Retinal pigment epithelial cell (primary cell): ENCODE measurements at places on chromosomes 5 and 9.

GRCh38 chr5:123671042-123671441, 159.1 kb downstream of the CSNK1G3 start:
- DNase-seq: no peak

- DNase-seq: no peak
These were observed 198.3 kb downstream of the KCTD16 start for GRCh38 chr5:144369006-144369405.

GRCh38 chr5:87231037-87231808, 36.5 kb upstream of the RASA1 start:
- DNase-seq: peak; percentile 24

DNA sequence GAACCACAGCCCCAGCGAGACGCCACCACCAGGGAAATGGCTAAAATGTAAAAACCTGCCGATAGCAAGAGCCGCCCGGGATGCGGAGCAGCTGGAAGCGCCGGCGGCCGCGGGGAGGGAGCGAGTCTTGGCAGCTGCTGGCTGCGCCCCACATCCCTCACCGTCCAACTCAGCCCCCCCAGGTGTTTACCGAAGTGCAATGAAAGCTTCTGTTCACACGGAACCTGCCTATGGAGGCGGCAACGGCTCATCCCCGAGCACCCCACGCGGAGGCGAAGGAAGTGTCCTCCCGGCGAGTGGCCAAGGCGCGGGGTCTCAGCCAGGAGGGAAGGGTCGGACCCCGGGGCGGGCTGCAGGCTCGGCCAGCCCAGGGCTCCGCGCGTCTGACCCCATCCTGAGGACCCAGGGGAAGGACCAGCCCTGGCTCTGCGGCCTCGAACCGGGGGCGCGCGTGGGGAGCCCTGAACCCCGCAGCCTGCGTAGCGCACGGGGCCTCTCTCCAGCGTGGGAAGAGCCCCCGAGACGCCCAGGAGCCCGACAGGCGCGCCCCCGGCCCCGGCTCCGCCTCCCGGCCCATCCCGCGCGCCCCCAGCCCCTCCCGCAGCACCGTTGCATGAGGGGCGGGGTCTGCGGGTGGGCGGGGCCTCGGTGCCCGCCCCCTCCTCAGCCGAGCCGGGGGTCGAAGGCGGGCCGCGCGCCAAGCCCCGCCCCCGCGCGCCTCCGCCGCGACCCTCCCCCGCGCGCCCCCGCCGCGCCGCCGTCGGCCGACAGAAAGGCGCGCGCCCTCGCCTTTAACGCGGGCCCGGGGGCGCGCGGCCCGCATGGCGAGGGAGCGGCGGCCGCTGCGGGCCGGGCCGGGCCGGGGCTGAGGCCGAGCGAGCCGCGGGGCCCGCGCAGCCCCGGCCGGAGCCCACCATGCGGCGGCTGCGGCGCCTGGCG, at the start of gene DIPK1B:
Gene DIPK1B, plus strand, starts transcription at position 822 of the 939 bp plus-strand sequence. Its CDS starts 94 bp downstream, at position 916.
- no peak for DNase-seq

- peak; percentile 42 for DNase-seq
These were observed 215.0 kb downstream of the CNTLN start for GRCh38 chr9:17349831-17350230.

GRCh38 chr5:51181208-51181894, 201.9 kb upstream of the ISL1 start:
- DNase-seq: no peak

- no peak for DNase-seq
These were observed 146.6 kb downstream of the ADAMTS12 start for GRCh38 chr5:33745101-33745770.

DNA sequence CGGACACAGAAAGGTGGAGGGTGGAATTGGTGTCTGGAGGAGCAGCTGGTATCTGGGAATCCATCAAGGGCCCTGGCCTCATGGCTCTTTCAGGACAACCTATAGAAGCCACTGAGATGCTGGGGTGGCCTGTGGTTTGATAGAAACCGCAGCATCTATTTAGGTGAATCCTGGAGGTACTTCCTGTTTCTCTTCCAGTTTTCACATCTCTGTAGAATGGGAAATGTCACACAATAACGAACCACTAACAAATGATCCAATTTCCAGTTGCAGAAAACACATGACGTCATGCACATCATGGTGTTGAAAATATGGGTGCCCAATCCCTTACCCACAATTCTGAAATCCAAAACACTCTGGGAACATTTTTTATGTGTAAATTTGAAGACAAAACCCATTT, 52.2 kb downstream of the ROPN1L start:
- no peak for DNase-seq

GRCh38 chr5:93192683-93193082, 388.3 kb downstream of the NR2F1-AS1 start:
- DNase-seq: no peak

DNA sequence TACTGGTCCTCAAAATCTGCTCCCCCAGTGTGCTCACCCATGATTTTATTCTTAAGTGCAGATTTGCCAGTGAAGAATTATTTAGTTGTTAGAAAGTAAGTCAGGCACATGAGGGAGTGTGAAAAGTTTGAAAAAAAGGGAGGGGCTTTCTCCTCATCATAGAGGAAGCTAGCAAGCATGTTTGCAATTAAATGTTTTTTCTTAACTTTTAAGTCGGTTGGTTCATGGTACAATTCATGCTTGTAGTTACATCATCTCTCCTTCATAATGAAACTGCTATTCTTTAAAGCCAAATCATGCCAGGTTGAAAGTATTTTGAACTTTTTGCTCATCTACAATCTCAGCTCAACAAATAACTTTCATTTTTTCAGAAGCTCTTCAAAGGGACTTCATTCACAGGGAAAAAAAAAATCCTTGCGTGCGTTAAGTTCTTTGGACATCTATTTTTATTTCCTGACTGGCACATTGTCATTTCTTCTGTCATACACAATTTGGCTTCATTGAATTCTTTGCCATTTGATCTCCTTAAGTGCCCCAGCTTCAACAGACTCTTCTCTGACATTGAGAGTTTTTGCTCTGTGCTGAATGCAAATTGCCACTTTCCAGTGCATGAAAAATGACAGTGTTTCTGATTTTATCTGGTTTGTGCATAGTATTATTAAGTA, 456.9 kb downstream of the TMEM232 start:
- no peak for DNase-seq

DNA sequence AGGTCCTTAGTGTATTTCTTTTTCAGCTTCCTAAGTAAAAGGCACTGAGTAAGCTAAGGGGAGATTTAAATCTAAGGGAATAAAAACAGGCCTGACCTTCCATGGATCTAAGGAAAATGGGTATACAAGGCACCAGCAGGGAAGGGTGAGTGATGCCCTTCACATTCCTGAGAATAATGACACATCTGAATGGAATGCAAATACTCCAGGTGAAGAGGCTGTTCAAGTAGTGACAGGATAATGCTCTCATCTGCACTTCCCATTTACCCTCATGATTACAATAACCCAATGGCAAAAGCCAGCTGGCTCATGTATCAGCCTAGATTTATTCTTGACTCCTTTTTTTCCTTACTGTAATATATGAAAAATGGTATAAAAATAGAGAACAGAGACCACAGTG, 216.2 kb upstream of the ACTBL2 start:
- no peak for DNase-seq

DNA sequence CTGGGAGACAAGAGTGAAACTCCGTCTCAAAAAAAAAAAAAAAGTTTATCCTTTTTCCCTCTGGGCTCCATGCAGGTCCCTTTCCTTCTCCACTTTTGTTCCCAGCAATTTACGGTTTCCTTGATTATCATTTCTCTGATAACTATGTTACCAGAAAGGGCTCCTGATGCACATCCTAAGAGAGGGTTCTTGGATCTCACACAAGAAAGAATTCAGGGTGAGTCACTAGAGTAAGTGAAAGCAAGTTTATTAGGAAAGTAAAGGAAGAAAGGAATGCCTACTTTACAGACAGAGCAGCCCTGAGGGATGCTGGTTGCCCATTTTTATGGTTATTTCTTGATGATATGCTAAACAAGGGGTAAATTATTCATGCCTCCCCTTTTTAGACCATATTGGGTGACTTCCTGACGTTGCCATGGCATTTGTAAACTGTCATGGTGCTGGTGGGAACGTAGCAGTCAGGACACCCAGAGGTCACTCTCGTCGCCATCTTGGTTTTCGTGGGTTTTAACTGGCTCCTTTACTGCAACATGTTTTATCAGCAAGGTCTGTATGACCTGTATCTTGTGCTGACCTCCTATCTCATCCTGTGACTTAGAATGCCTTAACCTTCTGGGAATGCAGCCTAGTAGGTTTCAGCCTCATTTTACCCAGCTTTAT, 13.5 kb upstream of the MELK start:
- no peak for DNase-seq

GRCh38 chr5:151897896-151898295, 26.8 kb downstream of the GLRA1 start:
- DNase-seq: no peak

- no peak for DNase-seq
These were observed 86.8 kb downstream of the ZNF622 start for GRCh38 chr5:16378762-16379161.

DNA sequence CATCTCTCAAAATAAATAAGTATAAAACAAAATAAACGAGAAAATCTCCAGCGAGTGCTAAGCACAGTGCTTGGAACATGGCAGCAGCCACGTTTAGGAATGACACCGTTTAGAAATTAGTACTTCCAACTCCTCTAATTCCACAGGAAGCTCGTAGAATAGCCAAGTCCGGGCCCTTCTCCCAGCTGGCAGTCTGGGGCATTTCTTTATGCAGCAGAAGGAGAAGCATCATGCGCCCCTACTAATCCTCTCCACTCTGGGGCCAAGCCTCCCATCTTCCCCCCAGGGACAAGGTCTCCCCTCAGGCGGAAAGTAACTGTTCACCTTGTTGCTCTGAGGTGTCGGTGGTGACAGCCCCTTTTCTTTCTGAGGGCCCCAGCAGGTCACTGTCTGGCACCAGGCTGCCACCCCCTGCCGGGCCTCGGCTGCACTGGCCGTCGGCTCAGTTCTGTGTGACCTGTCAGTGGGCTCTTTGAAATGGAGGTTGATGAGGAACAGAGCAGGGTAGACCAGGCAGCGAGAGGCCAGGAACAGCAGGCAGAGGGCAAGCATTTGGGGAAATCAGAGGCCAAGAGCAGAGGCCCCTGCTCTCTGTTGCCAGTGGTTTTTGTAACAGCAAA, 113.5 kb upstream of the WWC1 start:
- DNase-seq: no peak

DNA sequence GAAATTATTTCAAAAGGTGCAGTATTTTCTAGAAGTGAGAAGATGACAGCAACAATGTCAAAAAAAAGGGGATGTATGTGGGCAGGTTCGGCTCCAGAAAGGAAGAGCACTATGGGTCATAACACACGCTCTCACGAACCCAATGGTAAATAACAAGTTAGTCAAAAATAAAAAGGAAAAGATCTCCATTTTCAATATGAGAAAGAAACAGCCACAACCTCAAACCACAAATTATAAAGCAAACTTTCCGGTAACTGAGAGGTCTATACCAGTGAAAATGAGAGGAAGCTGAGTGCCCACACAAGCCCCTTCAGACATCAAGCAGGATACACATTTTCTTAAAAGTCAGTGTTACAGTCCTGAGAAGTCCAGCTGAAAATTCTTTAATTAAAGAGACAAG, 398.5 kb upstream of the RPS23 start:
- DNase-seq: no peak

- no peak for DNase-seq
These were observed 183.2 kb upstream of the TUSC1 start for GRCh38 chr9:25861421-25861820.

DNA sequence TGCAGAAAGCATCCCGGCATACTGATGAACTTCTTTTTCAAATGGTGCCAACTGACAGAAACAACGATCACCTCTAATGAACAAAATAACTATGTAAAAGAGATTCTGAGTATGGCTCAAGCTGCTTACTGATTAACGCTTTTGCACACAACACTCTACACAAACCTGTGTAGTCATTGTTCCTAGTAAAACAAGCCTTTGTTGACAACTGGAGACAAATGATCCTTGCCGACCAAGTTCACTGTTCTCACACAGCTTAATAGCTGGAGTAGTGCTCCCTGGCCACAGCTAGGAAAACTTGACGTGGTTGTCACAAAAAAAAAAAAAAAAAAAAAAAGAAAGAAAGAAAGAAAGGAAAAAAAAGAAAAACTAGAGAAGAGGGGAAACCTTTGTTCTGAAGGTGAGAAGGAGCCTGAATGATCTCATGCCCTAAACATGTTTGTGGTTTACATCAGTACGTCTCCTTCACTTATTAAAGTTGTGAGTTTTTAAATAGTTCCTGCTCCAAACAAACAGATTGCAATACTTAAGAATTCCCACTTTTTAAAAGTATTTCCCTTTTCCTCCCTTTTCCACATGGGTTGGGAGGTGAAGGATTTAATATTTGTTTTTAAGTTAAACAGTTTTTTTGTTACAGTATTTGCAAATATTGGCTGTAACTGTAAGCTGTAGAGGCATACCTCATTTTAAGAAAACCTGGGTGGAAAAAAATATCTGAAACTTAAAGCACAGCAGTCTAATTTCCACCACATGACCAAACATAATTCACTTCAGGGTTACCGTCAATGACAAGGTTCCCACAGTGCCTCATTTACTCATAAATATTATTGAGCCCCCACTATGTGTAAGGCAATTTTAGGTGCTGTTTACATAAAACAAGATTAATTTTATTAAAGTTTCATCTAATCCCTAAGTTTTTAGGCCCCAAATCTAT, 63.7 kb downstream of the GLIS3 start:
- DNase-seq: peak; percentile 91

DNA sequence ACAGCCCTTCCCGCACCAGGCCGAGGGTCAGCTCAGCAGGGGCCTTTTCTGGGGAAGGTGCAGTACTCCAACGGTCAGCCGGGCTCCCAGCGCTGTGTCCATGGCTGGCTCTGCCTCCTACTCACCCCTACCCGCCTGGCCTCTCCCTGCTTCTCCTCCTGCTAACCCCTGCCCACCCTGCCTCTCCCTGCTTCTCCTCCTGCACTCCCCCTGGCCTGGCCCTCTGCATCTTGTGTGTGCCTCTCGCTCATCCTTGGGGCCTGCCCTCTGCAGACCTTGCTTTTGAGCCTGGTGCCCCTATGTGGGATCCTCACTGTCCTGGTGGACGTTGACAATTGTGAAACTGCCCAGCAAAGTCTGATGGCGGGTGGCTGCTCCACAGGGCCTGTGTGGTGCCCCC, 274.6 kb upstream of the IRX2 start:
- DNase-seq: no peak

DNA sequence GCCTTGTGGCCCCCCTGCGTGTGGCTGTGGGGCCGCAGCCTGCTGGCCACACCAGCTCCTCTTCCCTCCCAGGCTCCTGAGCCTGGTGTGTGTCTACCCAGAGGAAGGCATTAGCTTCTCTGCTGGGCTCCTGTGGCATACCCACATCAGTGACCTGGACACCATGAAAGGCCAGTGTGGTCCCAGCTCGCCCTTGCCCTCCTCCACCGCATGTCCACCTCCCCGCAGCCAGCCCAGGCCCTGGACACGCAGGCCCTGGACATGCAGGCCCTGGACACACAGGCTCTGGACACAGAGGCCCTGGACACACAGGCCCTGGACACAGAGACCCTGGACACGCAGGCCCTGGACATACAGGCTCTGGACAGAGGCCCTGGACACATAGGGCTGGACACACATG, 153.4 kb upstream of the PPP1R26 start:
- no peak for DNase-seq

- DNase-seq: peak; percentile 43
These were observed 1020.2 kb downstream of the NR2F1-AS1 start for GRCh38 chr5:92560698-92561401.
